ENCODE measurements at places on chromosomes 7 and 10.

DNA sequence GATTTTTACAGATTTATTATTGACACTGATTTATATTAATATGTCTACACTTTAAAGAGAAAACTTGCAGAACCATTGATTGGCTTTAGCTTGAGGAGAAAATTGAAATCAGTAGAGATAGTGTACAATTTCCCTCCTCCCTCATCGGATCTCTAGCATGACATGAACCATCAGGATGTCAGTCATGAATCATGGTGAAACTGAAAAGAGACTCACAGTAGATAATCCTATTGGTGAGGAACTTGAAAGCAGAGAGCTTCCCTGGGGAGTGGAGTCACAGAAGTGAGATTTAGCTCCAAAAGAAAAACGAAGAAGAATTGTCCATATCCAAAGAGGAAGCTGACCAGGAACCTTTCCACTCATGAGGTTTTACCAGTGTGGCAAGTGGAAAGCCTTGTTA lies 346.8 kb downstream of the ABCA13 start:
- no peak for DNase-seq

DNA sequence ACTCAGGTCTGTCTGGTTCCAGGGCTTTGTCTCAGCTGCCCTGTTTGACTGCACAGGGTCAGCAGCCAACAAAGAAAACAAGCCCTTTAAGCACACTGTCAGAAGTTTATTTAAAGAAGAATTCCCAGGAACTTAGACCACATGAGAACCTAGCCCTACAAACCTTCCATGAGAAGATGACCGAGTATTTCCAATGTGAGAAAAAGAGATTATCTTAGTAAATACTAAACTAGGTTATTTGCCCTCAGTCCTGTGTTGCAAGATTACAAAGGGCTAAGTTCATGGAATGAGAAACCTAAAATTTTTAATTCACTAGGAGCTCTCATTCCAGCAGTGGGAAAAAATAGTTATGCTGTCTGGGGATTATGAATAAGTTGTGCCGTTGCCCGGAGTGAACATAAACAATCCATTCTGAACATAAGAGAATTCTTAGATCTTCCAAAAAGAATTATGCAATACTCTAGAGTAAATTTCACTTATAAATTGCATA lies 46.7 kb downstream of the NOC3L start:
- no peak for DNase-seq

DNA sequence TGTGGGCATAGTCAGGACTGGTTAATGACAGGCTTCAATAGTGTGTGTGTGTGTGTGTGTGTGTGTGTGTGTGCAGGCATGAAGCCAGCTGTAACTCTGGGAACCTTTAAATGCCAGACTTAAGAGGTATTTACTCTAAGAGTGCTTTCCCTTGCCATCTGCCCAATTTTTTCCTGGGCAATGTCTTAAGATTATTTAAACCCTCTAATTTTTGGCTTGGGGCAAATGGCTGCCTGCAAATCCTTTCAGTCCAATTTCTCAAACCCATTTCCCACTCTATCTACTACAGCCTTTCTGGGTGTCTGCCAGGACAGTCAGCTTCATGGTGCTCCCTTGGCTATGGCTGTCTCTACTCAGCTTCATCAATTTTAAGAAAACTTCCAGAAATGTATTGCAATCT lies 62.6 kb upstream of the C1GALT1 start:
- DNase-seq = no peak

GRCh38 chr7:80611353-80611752 lies 27.1 kb upstream of the CD36 start:
- no peak for DNase-seq

- no peak for DNase-seq
Observed at GRCh38 chr7:69309601-69310000, 288.7 kb upstream of the AUTS2 start.

DNA sequence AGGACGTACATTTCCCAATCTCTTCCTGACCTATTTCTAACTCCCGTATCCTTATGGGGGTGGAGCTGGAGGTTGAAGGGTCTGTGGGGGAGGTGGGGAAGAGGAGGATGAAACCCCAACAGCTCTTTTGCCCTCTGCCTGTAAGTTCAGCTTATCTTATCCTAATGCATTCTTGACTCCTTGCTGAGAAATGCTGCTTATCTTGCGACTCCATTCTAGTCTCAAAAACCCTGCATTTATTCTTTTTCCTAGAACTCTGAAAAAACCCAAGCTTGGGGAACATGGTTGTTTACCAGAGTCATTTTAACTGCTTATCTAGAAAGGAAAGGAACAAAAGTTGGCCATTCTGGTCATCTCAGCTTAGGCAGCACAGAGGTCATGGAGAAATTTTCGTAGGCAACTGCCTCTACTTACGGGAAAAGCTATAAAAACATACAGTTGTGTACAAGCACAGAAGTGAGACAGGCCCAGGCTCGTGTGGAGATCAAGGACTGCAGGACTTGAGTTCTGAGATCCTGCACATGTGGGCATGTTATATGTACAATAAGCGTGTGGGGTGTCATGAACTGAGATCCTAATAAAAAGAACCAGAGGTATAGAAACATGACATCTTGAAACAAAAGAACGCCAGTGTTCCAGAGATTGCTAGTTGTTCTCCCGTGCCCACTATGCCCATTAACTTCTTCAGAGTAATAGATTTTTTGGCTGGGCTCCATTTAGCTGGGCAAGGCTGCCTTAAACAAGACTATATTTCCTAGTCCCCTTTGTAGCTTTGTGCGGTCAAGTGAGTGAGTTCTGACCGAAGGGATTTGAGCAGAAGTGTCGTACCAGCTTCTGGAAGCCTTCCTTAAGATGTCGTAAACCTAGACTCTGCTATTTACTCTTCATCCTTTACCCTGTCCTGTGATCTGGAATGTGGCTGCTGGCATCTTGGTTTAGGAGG lies 9.6 kb downstream of the INMT start:
- DNase-seq = no peak

DNA sequence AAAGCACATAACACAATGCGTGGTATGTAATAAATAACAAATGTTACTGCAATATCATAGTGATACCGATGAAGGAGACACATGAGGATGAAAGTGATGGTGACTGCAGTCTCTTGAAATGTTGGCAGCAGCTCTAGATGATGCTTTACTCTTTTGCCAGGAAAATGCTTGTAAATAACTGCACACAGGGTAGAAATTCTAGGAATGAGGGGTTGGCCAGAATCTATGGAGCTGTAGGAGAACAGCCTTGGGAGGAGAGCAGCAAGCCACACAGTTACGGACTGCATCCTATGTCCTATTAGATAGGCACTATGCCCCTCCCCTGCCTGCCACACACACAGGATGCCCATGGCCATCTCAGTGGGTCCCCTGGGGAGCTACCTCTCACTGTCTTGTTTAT lies 97.6 kb upstream of the GSDME start:
- no peak for DNase-seq

DNA sequence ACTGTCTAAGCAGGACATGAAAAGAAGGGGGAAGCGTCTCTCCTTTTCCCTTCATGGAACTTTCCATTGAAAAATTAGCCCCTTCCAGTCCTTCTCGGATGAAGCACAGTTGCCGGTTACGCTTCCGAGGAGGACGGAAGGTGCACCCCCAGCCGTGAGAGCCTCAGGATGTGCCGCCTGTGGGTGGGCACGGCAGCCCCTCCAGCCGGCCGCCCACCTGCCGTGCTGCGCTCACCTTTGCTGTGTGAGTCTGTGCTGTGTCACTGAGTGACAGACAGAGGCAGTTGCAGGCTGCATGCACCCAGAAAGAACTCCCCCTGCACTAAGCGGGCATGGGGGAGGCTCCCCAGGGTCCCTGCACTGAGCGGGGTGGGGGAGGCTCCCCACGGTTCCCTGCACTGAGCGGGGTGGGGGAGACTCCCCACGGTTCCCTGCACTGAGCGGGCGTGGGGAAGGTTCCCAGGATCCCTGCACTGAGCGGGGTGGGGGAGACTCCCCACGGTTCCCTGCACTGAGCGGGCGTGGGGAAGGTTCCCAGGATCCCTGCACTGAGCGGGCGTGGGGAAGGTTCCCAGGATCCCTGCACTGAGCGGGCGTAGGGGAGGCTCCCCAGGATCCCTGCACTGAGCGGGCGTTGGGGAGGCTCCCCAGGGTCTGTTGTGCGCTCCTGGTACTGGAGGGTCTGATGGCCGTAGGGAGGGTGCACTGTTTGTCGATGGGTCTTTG lies 74.2 kb downstream of the DNAJB6 start:
- DNase-seq = no peak

- DNase-seq = no peak
Observed at GRCh38 chr7:40884241-40884640, 749.4 kb downstream of the SUGCT start.

All from SK-N-MC (cell line).